Left kidney (tissue), 8 donors: ENCODE measurements at places on chromosomes 12 and 14.

- no peak for DNase-seq
These were observed 161.5 kb upstream of the FRMD6 start for GRCh38 chr14:51490205-51490604.

- no peak for DNase-seq
These were observed 136.4 kb downstream of the FSCB start for GRCh38 chr14:44370727-44371126.

DNA sequence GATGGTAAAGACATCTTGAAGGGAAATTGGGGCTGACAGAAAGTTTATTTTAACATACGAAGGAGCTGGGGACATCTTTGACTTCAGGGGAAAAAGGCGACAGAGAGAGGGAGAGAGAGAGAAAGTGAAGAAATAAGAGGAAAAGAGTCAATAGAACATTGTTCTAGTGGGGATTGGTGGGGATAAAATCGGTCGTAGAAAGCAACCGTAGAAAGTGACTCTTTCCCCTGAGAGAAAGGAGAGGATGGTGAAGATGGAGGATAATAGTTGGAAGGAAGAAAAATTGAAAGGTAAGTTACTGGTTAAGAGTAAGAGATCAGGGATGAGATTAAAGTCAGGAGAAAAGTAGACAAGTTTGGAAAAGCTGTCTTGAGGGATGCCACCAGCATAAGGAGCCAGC is 75.9 kb downstream of the LMNTD1 start:
- no peak for DNase-seq

GRCh38 chr12:47602325-47602724 is 103.5 kb downstream of the RPAP3 start:
- peak; percentile 11 for DNase-seq

DNA sequence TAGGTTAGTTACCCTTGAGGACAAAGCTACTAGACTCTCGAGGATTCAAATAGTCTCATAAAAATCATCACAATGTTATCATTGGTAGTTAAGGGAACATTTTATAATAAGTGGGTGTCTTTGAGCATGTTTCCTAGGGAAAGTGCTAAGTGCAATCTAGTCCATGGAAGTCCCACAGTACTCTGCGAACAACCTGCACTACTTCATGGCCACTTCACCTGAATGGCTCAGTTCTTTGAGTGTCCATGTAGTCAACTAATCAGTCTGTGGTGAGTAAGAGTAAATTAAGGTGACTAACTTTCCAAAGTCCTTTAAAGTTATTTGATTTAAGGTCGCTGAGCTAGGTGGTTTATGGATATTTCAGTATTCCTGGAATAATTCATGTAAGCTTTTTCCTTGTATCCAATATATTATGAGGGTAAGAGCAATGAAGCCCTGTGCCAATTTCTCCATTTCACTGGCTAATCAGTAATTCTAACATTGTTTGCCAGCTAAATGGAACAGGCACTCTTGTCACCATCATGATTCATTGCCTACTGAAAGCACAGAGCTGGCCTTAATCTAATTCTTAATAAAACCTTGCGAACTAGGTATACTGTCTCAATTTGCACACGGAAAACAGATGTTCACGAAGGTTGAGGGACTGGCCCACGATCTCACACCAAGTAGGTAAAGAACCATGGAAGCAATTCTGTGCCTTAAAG is 495.1 kb downstream of the APAF1 start:
- DNase-seq = no peak

- DNase-seq = no peak
These were observed 100.2 kb downstream of the SRGAP1 start for GRCh38 chr12:63944586-63945228.

GRCh38 chr12:51528852-51529650 is 62.0 kb upstream of the SCN8A start:
- DNase-seq = no peak

DNA sequence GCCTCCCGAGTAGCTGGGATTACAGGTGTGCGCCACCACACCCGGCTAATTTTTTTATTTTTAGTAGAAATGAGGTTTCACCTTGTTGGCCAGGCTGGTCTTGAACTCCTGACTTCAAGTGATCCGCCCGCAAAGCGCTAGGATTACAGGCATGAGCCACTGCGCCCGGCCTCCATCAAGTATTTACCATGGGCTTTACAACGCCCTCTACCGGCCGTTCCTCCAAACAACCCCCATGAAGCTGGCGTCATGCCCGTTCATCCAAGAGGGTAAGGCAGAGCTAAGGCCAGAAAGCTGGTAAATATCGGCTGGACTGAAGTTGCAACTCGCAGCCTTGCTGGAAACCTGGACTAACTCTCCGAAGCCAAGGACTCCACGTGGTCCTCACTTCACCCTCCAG is 41.6 kb downstream of the RNF34 start:
- no peak for DNase-seq

GRCh38 chr14:104774453-104775072 is 21.0 kb downstream of the AKT1 start:
- no peak for DNase-seq

- DNase-seq = no peak
These were observed 24.5 kb downstream of the PAPLN start for GRCh38 chr14:73261520-73262426.

GRCh38 chr14:92755495-92755894 is 7.1 kb upstream of the LGMN start:
- DNase-seq = no peak

DNA sequence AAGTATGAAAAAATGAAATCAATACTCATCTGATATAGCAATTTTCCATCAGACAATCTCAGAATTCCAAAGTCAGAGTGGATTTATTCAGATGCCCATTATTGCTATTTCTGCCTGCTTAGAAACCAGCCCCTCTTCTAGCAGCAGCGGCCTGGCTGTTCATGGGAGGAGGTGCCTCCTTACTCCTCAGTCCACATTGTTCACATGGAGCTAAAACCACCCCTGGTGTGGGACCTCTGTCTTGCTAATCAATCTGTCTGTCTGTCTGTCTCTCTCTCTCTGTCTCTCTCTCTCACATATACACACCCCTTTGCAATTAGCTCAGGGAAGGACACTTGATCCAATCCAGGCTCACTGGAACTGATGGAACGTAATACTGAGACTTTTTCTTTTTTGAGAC is 176.1 kb downstream of the APAF1 start:
- DNase-seq = no peak

- DNase-seq = no peak
These were observed 183.9 kb downstream of the CACNA1C start for GRCh38 chr12:2236506-2237294.

DNA sequence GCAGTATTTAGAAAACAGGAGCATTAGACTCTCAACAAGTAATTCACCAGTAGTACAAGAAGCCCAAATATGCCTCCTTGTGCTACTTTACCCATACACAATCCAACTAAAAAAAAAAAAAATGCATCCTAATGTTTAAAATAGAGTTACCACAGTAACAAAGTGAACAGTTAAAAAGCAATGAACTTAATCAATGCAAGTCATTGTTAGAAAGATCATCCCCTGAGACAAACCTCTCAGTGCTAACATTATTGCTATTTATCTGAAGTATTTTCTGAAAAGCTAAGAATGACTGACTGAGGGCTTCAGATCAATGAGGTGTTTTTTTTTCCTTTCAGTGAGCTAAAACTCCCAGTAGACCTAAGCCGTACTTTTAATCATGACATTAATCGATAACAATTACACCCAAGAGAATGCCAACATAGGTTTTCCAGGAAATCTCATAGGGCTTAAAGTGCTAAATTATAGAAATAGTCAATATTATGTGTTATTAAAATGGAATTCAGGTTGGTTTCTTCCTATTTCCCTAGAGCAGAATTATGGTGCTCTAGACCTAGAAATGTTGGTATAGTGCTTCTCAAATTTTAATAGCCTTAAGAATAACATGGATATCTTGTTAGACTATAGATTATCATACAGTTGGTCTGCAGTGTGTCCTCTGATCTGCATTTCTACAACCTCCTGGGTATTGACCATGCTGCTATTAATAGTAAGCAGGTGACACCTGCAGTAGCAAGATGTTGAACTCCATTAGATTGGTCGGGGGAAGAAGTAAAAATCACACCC is 123.0 kb downstream of the PRKD1 start:
- DNase-seq = no peak

- DNase-seq = no peak
These were observed 49.5 kb upstream of the SRP54 start for GRCh38 chr14:34933301-34933700.

- DNase-seq = no peak
These were observed 61.0 kb downstream of the SUSD6 start for GRCh38 chr14:69672356-69672755.

- DNase-seq = no peak
These were observed 3.8 kb downstream of the SETD3 start for GRCh38 chr14:99476864-99477263.

- no peak for DNase-seq
These were observed 55.1 kb upstream of the RD3L start for GRCh38 chr14:103997391-103997790.

DNA sequence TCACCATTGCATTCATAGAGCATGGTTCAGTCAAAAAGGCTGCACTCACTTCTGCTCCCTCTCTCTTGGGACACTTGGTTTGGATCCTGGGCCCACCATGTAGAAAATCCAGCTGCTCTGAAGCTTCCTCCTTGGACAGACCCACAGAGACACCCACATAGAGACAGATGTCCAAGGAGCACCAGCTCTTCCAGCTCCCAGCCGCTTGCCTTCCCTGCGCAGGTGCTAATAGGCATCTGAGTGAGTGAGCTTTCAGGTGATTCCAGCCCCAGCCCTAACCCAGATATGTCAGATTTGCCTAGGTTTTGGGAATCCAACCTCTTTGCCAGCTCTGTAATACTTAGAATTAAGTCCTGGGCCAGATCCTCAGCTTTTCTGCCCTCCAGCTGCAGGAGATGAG is 38.6 kb downstream of the DLK1 start:
- DNase-seq = no peak
